Left forelimb (tissue), 1 donor: ENCODE measurements at places on chromosomes 2 and 18.
A peak's percentile ranks its signal among the peaks of the same experiment; 100 is the strongest.

GRCh38 chr2:5540856-5541255 is 151.3 kb upstream of the SOX11 start:
- no peak for DNase-seq

- peak; percentile 45 for DNase-seq
Observed at GRCh38 chr2:1788478-1788959, 44.2 kb upstream of the PXDN start.

GRCh38 chr2:217168496-217168895 is 308.6 kb upstream of the TNP1 start:
- no peak for DNase-seq

- DNase-seq: no peak
Observed at GRCh38 chr18:9653390-9653789, 39.0 kb upstream of the PPP4R1 start.

GRCh38 chr18:48961547-48961946 is 10.8 kb upstream of the SMAD7 start:
- no peak for DNase-seq
